ENCODE measurements at places on chromosomes 16 and 17.

DNA sequence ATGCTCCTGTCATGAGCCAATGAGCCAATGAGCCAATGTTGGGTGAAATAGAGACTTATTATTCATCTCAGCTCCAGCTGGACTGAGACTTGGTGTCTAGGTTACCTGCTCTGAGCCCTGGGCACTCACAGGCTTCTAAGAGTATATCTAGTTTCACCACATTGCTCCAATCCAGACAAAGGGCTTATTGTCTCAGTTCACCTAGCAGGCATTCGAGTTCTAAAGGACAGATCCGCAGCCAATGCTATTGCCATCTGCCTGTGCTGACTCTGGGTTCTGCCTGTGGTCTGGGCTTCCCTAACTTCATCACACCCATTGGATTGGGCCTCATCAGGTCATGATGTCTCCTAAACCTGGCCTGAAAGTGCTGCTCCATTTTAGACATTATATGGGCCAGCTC, 66.1 kb upstream of the HS3ST4 start:
- no peak for DNase-seq

GRCh38 chr16:38941-39892, 14.2 kb downstream of the POLR3K start:
- no peak for DNase-seq

GRCh38 chr17:61531223-61531622, 59.8 kb downstream of the NACA2 start:
- no peak for DNase-seq

- no peak for DNase-seq
Measured at GRCh38 chr17:78826421-78826820, 14.2 kb downstream of the USP36 start.

GRCh38 chr16:29820271-29820701, at the start of gene MVP:
MVP (plus strand) TSS chr16:29820462; CDS start chr16:29830550, 10,088 bp downstream.
- DNase-seq = no peak
